Stimulated activated CD4-positive, alpha-beta T cell treated with anti-CD3 and anti-CD28 coated beads, TNF-alpha, amount 100 ng/mL, for 1 hour (primary cell): ENCODE measurements at places on chromosomes 2 and 18.

DNA sequence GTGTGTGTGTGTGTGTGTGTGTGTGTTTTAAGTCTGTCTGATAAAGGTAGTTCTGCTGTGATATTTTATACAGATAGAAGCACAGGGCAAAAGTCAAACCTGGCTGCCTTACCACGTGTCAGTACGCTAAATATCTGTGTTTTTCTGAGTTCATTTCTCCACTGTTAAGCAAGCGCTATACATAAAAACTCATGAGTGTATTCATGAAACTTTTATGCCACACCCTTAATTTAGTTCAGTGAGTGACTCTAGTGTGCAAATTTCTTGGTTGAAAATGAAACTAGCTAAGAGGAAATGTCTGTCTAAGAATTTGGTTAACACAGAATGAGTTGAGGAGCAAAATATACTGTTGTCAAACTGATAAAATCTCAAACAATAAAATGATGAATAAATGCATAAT lies 11.2 kb downstream of the CASP10 start:
- no peak for DNase-seq

GRCh38 chr18:46301571-46301970 lies 197.4 kb downstream of the HAUS1 start:
- DNase-seq: no peak

DNA sequence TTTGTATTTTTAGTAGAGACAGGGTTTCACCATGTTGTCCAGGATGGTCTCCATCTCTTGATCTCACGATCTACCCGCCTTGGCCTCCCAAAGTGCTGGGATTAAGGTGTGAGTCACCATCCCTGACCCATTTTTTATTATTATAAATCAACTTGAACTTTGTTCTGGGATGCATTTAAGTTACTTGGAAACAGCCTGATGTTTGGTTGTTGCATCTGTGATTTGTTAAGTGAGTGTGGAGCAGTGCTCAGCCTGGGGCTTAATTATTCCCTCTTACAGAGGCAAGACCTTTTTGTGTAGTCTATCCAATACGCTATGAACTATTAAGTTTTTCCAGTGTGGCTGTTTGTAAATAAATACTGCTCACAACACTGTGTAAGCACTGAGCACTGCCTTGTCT lies 32.6 kb downstream of the MTA3 start:
- no peak for DNase-seq

DNA sequence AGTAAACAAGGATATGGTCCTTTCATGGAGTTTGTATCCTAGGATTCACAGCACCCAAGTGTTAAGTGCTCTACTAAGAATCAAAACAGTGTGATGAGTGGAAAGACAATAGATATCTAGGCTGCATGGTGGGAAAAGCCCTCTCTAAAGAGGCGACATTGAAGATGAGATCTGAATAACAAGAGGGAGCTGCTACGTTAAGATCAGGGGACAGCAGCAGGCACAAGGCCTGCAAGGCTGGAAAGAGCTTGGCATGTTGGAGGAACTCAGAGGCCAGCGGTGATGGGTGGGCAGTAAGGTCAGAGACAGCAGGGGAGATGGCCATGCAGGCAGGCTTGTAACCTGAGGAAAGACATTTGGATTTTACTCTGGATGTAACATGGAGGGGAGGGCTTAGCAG lies 177.5 kb downstream of the GFPT1 start:
- no peak for DNase-seq

- DNase-seq: no peak
These were observed 25.2 kb upstream of the CYTIP start for GRCh38 chr2:157468931-157469708.

DNA sequence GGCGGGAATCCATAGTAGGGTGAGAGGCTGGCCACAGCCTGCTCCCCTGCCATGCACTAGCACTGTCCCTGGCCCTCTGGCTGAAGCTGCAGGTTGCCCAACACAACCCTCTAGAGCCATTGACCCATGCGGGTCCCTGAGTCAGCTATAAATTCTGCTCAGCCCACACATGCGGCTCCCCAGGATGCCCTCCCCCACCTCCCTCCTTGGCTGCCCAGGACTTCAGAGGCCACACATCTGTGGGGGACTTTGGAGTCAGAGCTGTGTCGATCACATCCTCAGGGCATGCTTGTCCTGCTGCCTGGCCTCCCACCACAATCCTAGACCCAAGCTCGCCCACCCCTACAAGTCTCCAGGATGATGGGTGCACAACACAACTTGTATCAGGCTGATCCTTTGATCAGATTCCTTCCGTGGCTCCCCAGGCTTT lies 97.0 kb downstream of the TFCP2L1 start:
- DNase-seq: no peak

- DNase-seq: no peak
These were observed 162.5 kb upstream of the EPAS1 start for GRCh38 chr2:46134531-46135227.

DNA sequence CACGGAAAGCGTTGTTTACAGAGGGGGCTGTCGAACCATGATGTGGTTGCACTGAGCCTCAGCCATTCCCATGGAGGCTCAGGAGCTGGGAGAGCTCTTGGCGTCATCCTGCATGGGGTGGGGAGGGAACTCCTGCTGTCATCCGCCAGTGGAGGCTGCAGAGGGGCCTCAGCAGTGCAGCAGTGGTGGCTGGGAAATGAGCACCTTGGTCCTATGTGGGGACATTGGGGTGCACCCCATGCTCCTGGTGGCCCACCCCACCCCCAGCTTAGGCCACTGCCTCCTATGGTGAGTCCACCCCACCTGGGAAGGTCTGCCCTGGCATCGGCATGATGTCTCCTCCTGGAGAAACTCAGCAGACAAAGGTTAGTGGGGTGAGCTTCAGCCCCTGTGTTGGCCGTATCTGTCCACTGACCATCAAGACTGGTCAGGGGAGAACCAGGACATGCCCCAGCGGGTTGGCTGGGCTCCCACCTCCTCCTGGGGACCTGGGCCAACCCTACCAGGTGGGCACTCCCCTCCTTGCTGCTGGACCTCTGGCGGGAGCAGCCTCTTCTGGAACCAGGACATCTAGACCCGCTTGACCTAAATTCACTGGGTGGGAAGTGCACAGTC lies 67.8 kb upstream of the HDAC4 start:
- no peak for DNase-seq

GRCh38 chr2:165120740-165121467 lies 82.9 kb downstream of the SCN3A start:
- no peak for DNase-seq

- no peak for DNase-seq
These were observed 18.7 kb upstream of the SIX3 start for GRCh38 chr2:44922776-44923175.

- no peak for DNase-seq
These were observed 120.0 kb downstream of the COL6A3 start for GRCh38 chr2:237293978-237294377.

DNA sequence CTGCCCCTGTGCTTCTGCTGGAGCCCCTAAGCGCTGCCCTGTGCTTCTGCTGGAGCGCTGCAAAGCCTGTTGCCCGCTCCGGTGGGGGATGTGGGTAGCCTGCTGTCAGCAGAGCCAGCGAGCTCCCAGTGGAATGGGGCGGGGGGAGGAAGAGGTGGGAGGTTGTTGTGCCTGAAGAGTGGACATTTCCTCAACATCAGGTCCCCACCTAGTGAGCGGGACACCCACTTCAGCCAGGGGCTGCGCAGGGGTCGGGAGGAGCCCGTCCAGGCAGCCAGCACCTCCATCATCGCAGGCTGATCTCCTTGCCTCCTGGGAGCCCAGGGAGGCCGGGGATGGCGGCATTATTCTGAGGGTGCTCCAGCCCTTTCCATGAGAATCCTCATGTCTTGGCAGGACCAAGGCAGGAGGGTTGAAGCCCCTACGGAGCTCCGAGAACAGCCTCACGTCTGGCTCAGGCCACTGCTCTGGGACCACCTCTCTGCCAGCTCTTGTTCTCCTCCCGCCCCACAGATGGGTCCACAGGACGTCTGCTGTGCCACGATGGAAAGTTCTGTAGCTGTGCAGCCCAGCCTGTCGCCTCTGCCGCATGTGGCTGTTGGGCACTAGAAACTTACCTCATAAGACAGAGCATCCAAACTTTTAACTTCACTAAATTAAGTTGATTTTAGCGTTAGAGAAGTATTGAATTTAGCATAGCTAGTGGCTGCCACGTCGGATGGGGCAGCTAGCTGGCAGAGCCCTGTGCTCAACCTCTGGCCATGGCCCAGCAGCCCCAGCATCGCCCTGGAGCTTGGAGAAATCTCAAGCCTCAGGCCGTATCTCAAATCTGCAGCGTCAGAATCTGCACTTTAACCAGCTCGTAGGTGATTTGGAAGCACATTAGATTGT lies 1.9 kb upstream of the ALLC start:
- DNase-seq: no peak

GRCh38 chr2:7825591-7826312 lies 856.1 kb upstream of the ID2 start:
- no peak for DNase-seq

DNA sequence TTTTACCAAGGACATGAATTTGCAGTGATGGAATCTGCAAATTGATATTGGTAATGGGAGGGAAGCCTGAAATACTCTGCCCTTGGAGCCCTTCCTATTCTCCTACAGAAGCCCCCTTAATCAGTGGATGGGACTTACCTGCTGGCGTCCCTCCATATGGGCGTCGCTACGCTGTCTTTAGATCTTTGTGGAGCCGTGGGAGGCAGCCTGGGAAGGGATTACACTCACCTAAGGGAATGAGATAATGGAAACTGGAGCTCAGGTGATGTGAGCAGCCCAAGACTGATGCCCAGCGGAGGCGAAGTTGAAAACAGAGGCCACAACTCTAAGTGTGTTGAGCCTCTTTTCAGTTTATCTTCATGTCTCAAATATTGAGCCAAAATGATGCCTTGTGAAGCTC lies 306.6 kb downstream of the MYCN start:
- no peak for DNase-seq

- DNase-seq: no peak
These were observed 292.6 kb downstream of the SETBP1 start for GRCh38 chr18:44973282-44973681.

GRCh38 chr2:6423944-6424343 lies 441.8 kb downstream of the CMPK2 start:
- no peak for DNase-seq

DNA sequence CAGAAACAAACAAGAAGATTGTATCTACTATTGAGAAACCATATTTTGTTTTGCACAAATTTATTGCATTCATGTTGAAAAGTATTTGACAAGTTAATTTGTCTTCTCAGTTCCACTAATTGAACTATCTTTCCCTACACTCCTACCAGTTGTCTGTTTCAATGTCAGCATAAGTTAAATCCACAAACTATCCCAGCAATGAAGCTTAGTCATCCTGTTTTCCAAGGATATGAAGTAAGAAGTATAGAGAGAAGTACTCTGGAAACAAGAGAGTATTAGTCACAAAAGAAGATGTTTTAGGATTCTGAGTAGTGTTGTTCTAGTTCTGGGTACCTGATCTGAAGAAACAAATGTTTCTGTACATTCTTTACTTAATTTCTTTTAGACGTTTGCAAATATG lies 261.6 kb upstream of the ZNF804A start:
- DNase-seq: no peak

DNA sequence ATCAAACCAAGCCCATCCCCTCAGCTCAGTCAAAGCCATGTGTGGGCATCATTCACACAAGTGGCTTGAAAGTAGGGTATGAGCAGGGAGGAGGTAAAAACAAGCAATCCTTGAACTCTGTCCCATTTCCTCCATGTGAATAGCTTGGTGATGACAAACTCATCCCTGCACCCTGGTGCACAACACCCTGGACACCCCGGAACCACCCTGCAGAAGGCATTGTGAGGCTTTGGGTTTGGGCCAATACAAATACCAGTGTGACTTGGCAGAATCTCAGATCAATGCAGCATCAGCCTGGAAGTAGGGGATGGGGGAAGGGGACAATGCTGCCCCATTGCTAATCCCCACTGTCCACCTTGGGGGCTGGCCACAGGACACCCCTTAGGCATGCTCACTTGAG lies 28.6 kb downstream of the TGFA start:
- no peak for DNase-seq

GRCh38 chr2:39723946-39724827 lies 54.9 kb downstream of the THUMPD2 start:
- DNase-seq: no peak

GRCh38 chr2:1687254-1687653 lies 57.1 kb downstream of the PXDN start:
- DNase-seq: no peak

GRCh38 chr2:152062125-152063091 lies 36.4 kb downstream of the CACNB4 start:
- no peak for DNase-seq

- DNase-seq: no peak
These were observed 281.1 kb upstream of the RAB12 start for GRCh38 chr18:8328126-8328525.

DNA sequence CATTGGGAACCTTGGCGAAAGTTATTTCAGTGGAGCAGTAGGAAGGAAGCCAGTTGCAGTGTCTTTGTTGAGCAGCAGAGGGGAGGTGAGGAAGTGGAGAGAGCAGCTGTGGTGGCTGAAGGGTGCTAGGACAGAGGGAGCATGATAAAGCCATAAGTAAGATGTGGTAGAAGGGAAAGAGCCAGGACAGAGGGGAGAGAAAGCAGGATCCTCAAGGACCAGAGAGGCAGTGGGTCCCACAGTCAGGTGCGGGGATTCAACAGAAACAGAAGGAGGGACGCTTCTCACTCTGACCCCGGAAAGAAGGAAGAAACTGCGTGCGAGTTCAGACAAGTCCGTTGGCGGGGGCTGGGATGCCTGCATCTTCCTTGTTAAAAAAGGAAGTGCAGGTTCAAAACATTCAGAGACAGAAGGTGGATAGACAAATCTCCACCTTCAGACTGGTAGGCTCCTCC lies at the start of gene CXCR2:
TSS of gene CXCR2 (plus strand) at position 403 of the 455 bp plus-strand sequence. CDS start 8,774 bp downstream, outside the sequence.
- no peak for DNase-seq

DNA sequence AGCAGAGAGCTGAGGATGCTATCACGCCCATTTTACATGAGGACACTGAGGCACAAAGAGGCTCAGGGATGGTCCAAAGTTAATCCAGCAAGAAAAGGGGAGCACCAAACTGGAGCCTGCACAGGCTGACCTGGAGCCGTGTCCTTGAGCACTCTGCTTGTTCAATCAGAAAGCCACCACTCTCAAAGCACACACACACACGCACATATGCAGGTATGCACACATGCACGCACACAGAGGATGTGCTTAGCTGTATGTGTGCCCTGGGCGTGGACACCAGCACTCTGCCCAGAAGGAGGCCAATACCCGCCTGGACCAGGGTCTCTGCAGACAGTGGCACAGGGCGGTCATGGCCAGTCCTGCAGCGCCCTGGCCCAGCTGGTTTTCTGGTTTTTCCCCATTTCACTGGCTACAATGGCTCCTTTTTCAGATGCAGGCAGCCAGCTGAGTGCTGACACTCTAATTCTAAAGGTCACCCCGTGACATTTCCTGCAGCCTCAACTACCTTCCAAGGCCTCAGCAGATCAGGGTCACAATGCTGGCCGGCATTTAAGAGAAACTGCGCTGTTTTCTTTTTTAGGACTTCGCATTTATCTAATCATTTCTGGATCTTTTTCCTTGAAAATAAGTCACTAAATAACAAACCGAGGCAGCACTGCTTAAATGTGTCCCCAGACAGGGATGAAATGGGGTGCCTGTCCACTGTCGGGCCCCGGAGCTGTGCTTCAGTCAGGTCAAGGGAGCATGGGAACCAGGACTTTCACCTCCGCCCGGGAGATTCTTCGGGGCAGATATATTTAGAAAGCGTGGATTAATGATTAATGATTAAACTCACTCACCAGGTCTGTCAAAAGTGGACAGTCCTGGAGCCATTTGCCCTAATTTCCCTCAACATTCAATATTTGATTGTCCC lies 104.5 kb downstream of the HDAC4 start:
- no peak for DNase-seq

GRCh38 chr18:59270689-59271257 lies 2.5 kb downstream of the RAX start:
- DNase-seq: no peak

- DNase-seq: no peak
These were observed 1047.2 kb upstream of the PIK3C3 start for GRCh38 chr18:40907842-40908241.

GRCh38 chr2:219998107-219998506 lies 370.7 kb downstream of the SLC4A3 start:
- DNase-seq: no peak
